ENCODE measurements at places on chromosomes 4 and X. TPM values are rescaled to one million over a fixed set of nuclear protein-coding genes. Genes with fewer than 3 reads are reported as not detected.

SLIT2 gene
- total RNA-seq: 27.0 TPM

DNA sequence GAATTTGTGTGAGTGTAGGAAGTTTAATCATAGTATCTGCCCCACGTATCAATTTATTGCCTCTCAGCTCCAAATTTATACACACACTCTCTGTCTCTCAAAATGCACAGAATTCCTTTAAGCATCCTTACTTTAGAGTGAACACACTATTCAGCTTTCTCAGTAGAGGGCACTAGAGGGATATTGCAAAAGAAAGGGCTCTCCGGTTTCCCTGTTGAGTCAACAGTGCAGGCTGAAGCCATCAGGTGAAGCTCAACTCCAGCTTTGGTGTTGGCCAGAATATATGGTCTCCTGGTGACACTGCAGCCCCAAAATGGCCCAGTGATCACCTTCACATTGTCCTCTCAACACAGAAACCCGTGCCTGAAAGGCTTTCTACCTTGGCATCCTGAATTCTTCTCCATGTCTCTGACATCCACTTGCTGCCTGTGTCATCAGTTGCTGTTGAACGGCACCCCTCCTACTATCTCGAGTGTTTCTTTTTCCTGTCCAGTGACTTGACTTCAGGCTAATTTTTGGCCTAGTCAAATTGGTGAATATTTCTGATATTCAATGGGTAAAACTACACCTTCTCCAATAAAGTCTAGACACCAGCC lies 670.5 kb downstream of the GABRG1 start:
- DNase-seq: no peak
- no peak overlapping the region for H3K27ac ChIP-seq
- no peaks in the 10 kb centered on the region for H3K4me1 ChIP-seq
- H3K4me3 ChIP-seq: no peak overlapping the region

DNA sequence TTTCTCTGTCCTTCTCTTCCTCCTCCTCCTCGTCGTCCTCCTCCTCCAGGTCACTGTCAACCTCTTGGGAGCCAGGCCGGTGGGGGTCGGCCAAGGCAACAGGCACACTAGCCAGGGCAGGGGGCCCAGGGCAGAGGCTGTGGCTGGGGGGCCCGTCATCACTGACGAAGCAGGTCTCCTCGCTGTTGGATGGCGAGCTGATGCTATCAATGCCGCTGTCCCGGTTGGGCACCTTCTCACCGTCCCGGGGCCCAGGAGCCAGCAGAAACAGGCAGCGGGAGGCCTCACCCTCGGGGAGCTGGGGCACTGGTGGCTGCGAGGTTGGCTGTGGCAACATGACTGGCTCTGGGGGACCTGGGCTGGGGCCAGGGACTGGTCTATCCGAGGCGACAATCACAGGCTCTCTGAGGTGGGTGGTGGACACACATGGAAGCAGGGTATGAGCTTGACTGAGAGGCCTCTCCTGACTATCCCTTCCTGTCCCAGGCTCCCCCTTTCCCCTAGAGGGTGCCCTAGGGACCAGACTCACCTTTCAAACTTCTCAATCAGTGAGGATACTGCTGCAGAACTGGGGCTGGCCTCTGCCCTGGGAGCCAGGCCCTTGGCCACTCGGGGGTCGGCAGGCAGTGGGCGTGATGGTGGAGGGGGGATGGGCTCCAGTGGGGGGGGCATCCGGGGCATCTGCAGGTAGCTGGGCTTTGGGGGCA lies 25.8 kb downstream of the FGD1 start:
- no peaks in the 10 kb centered on the region for H3K36me3 ChIP-seq
- no peak overlapping the region for H3K4me3 ChIP-seq
- no peaks in the 10 kb centered on the region for H3K4me1 ChIP-seq
- no peak overlapping the region for H3K27ac ChIP-seq
- DNase-seq: no peak

DNA sequence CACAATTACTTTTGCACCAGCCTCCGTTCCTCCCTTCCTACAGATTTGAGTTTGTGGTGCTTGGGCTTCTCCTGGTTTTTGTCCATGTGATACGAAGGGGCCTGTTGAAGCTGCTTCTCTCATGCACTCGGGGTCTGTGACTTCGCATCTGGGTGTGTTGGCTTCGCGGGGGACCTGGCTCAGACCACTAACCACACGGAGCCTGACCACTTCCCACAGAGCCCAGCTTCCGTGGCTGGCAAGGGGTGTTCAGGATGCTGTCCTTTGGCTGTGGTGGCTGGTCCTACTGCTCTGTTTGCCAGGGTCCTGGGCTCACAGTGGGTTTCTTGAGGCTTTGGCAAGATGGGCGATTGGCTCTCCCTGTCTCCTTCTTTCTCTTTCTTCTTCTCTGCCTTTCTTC lies 19.8 kb upstream of the XG start:
- no peaks in the 10 kb centered on the region for H3K36me3 ChIP-seq
- no peaks in the 10 kb centered on the region for H3K27me3 ChIP-seq
- no peak overlapping the region for H3K4me3 ChIP-seq
- H3K27ac ChIP-seq: no peak overlapping the region

- no peaks in the 10 kb centered on the region for H3K27me3 ChIP-seq
- no peaks in the 10 kb centered on the region for H3K4me1 ChIP-seq
- H3K36me3 ChIP-seq: no peaks in the 10 kb centered on the region
- no peak overlapping the region for H3K4me3 ChIP-seq
- H3K27ac ChIP-seq: no peak overlapping the region
These were observed 346.5 kb downstream of the ARAP2 start for GRCh38 chr4:35897808-35898207.

CLDN34 gene
- total RNA-seq: 2.2 TPM

SEPTIN11 gene
- 137 TPM for total RNA-seq

HS3ST1 gene
- total RNA-seq: 1.1 TPM

DNA sequence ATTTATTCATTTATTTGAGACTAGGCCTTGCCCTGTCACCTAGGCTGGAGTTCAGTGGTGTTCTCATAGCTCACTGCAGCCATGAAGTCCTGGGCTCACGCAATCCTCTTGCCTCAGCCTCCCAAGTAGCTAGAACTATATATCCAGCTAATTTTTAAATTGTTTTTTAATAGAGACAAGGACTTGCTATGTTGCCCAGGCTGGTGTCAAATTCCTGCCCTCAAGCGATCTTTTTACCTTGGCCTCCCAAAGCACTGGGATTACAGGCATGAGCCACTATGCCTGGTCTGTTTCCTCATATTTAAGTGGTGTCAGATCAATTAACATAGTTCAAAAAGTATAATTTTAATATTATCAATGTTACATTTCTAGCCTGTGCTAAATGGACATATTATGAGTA lies 68.5 kb downstream of the AFF1 start:
- no peak for DNase-seq
- H3K4me3 ChIP-seq: no peak overlapping the region
- H3K36me3 ChIP-seq: no peaks in the 10 kb centered on the region
- no peaks in the 10 kb centered on the region for H3K27me3 ChIP-seq
- no peak overlapping the region for H3K27ac ChIP-seq
- peaks cover 17% of the 10 kb centered on the region for H3K4me1 ChIP-seq
